Activated naive CD4-positive, alpha-beta T cell treated with Interleukin-2 at 50 U/mL for 16 hours (primary cell): ENCODE measurements at places on chromosomes 12 and 14.

- DNase-seq = no peak
These were observed 266.4 kb upstream of the USP15 start for GRCh38 chr12:61993734-61994345.

- no peak for DNase-seq
These were observed 7.9 kb upstream of the GPRC5A start for GRCh38 chr12:12883369-12884001.

DNA sequence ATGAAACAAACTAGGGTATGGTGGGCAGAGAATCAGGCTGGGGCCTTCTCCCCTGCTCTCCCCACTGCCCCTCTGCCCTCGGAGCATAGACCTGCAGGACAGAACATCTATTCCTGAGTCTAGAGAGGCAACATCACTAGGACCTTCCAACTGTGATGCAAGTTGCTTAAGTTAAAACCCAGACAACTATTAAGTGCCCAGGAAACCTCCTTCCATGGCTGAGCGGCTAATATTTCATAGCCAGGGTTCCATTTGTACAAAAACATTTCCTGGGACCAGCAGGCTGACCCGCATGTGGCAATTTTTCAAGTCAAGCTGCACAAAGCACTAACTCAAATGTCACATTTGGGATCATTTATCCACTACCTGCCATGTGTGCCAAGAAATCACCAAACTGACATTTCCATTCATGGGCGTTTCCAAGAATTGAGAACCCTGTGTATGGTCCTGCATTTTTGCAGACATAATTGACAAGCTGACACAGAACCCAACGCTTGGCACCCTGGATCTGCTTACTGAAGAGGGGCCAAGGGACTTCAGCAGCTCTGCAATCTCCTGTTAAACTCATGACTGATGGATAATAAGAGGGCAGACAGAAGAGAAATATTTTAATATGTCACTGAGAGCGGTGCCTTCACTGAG, 32.7 kb downstream of the NT5DC3 start:
- no peak for DNase-seq

GRCh38 chr14:84144166-84144565, 1385.8 kb upstream of the FLRT2 start:
- no peak for DNase-seq

DNA sequence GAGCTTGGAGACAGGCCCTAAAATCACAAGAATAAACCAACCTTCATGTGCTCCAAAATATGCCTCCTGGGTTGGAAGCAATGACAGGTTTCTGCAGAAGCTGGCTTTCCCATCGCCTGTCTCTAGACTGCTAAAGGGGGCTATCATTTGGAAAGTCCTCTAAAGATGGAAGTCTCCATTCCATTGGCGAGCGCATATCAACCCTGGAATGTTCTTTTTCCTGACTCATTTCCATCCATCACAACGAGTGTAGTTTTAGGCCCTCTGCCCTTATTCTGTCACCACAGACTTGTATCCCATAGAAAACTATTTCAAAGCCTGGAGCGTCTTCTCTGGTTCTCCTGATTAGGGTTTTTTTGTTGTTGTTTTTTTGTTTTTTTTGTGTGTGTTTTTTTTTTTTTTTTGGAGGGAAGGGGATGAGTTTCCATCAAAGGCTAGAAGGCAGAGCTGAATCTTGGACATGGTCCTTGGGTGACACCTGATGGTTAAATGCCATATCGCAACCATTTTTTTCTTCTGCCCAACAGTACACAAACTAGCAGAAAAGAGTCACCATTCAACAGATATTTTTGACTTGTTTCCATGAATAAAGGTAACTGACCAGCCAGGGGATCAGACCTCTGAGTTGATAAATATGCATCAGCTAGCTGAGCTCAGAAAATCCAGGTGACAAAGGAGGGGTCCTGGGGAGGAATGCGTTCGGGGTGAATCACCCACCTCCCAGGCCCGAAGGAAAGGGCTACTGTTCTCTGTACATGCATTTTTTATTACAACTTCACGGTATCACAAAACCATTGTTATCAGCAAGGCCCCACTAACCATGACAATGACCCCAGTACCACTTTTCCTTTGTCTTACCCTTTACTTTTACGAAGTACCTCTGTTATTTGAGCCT, 40.5 kb downstream of the KCNA5 start:
- no peak for DNase-seq

- DNase-seq = no peak
These were observed 136.1 kb downstream of the FGD4 start for GRCh38 chr12:32535288-32535999.
